ENCODE measurements at places on chromosomes 6 and 20. TPM values are rescaled to one million over a fixed set of nuclear protein-coding genes. Genes with fewer than 3 reads are reported as not detected.

IRAK1BP1 gene
- 3.6 TPM for total RNA-seq

ZSWIM1 gene
- total RNA-seq = 9.0 TPM

LRRC73 gene
- 0.21 TPM for total RNA-seq

MAK gene
- total RNA-seq = 0.07 TPM

ROS1 gene
- 0.65 TPM for total RNA-seq

SYCP2 gene
- total RNA-seq = 0.21 TPM

BAG2 gene
- total RNA-seq = 1.6 TPM

TAAR1 gene
- not detected for total RNA-seq

ATP5F1E gene
- 39.6 TPM for total RNA-seq

LCA5 gene
- total RNA-seq = 1.3 TPM

HLA-DQB1 gene
- total RNA-seq = 2.0 TPM

ANGPT4 gene
- total RNA-seq = not detected

FAM83B gene
- 35.7 TPM for total RNA-seq

SLC17A9 gene
- total RNA-seq = 1.6 TPM

POU5F1 gene
- total RNA-seq = 0.60 TPM

IL17F gene
- total RNA-seq = not detected

Data from airway epithelial cell (primary cell).